SK-N-DZ (cell line): ENCODE measurements at places on chromosomes 5 and 9.
A peak's percentile ranks its signal among the peaks of the same experiment; 100 is the strongest.

DNA sequence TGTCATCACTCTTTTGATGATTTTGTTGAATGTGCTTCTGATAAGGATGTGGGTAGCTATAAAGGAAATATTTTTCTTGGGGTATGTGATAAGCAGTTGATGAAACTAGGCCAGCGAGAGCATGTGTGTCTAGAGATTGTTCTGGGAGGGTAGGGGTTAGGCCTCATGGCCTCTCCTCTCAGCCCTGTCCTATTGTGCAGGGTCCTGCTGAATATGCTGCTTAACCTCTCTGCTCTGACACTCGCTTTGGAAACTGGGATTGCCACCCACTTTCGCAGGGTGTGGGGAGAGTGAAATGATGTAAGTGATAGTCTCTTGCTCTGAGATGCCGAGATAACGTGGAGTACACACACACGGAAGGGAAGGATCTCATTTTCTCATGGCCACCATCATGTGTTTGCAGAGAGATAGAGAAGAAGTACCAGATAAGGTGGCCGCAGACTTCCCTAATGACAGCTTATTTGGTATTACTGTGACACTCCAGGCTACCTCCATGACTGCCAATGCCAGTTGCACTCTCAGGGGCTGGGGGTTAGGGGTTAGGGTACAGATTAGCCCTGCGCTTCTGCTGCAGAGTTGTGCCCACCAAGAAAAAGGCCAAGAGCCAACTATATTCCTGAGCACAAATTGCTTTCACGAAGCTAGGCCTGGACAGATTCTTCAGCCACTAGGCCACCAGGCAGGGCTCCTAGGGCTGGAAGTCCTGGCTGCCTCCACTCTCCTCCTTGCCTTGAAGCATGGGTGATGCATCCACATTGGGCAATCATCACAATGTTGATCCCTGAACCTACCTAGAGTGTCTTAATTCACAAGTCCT lies 25.2 kb upstream of the TNFAIP8 start:
- DNase-seq, result no peak

DNA sequence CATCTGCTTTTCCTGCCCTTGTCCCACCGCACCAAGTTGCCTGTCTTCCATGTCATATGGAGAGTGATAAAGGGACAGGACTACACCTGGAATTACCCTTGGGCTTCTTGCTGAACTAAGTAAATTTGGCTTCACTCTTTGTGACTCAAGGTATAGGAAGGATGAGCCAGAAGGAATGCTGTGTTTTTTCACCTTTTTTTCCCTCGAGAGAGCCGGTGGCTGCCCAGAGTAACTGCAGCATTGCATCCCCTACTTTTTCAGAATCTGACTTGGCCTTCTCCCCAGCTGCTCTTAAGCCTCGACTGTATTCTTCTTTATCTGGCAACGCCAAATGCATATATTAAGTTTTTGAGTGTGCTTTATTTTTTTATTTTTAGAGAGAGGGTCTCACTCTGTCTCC lies 38.4 kb downstream of the RCL1 start:
- no peak for DNase-seq

GRCh38 chr9:108100571-108100970 lies 611.0 kb upstream of the KLF4 start:
- DNase-seq, result no peak

DNA sequence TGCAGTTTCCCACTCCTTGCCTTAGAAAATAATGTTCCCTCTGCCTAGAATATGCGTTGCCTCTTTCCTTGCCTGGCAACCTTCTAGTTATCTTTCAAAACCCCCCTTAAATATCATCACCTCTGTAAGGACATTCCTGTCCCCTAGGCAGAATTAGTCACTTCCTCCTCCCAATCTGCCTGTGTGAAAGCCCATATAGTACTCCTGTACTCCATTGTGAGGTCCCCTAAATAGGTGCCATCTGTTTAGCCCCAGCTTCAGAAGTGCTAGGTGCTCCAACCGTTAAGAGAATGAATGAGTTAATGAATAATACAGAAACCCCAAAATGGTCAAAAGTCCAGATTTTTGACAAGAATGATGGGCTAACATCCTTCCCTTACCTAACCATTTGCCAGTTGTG lies 181.4 kb downstream of the GDNF start:
- no peak for DNase-seq

DNA sequence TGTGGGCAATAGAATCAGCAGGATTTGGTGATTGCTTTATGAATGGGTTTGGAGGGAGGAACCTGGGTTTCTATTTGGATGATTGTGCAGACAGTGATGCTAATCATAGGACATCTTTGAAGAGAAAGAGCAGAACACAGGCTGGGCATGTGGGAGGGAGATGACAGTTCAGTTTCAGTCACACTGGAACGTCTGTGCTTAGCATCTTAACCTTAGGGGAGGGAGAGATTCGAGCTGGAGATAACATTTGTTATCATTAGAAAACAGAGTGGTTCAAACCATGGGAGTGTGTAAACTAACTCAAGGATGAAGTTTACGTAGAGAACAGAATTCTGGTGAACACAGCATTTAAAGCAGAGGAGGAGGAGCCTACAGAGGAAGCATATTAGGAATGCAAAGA lies 138.6 kb upstream of the PPP2R2B start:
- peak; percentile 85 for DNase-seq
